Ascending aorta (tissue), 2 donors: ENCODE measurements at places on chromosomes 11 and 22.
A peak's percentile ranks its signal among the peaks of the same experiment; 100 is the strongest.

- peak; percentile 84 for DNase-seq
These were observed 3.4 kb downstream of the TIMM10 start for GRCh38 chr11:57527056-57527631.

DNA sequence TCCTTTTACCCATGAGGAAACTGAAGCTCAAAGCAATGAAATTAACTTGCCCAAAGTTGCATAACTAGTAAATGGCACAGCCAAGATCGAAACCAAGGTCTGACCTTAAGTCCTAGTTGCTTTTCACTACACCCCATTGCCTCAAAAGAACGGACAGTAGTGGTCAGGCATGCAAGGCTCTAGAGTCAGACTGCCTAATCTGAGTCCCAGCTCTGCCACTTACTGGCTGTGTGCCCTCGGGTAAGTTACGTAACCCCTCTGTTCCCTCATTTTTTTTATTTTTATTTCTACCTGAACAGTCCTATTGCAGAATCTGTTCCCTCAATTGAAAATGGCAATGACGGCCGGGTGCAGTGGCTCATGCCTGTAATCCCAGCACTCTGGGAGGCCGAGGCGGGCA lies 9.6 kb downstream of the CYB561A3 start:
- no peak for DNase-seq

- no peak for DNase-seq
These were observed 115.8 kb upstream of the TMEM45B start for GRCh38 chr11:129699711-129700304.

DNA sequence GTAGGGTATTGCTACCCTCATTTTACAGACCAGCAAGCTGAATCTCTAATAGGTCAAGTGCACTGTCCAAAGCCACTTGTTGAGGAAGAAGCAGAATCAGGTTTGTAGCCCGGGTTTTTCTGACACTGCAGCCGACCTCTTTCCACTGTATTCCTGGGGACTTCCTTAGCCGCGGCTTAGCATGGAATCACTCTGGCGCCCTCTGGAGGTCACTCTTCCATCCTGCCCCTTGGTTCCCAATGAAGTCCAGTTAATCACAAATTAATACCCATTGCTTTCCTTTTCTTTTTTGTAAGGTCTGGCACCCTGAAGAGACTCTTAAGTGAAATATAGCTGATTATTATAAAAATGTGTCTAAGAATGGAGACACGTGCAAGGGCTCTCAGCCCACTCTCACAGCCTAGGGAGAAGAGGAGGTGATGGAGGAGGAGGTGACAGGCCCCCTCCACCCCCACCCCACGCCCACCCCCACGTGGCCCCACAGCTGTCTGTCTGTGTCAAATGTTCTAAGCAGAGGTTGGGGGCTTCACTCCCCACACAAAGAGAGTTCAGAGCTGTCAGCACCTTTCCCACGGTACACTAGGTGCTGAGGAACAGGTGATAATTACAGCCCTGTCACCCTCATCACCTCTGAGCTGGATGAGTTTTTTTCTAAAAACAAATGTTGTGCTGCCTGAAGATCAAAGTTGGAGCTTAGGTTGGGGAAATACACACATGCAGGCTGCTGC lies 57.7 kb upstream of the DRD2 start:
- peak; percentile 81 for DNase-seq

GRCh38 chr11:24421766-24422165 lies 75.1 kb upstream of the LUZP2 start:
- no peak for DNase-seq

DNA sequence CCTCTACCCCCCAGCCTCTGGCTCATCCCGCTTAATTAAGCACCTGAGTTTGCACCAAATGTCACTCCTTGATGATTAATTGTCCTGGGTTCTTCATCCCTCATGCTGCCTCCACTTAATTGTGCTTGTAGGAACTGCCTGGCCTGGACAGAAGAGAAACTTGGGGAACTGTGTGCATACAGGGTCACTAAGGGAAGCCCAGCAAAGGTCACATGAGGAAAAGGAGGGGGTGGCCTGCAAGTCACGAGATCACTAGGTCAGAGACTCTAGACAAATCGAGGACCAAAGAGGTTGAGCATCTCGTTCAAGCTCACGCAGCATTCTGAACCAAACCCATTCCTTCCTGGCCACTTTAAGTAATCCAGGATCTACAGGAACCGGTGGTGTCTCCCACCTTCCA lies 75.8 kb downstream of the PDE2A start:
- no peak for DNase-seq

DNA sequence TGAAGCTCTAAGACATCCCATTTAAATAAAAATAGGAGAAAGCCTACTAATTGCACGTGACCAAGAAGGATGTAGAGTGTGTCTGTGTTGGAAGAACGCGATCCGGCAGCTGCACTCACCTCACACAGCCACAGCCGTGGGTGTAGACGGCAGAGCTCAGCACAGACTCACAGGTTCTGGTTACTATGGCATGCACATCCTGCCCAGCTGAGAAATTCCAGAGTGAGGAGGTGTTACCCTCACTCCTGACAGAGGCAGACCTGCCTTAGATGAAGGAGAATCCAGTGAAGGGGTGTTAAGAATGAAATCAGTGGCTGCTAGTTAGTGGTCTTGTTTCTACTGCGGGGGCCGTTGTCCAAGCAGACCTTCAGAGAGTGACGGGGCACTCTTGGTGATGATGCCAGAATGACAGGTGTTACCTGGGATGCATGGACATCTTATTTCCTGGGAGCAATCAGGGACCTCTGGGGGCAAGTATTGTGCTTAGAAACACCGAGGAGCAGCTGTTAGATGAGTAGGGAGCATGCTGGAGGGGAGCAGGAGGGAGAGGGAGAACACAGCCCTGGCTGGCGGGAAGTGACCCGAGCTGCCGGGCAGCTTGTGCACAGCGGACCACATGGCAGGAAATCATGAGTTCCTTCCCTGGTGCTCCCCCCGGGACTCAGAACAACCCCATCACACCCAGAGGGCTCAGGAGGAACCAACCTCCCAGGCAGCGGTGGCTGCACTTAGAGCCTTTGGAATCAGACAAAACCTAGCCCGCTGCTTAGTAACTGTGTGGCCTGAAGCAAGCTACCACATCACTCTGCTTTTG lies 12.3 kb downstream of the KCNJ5 start:
- no peak for DNase-seq

- no peak for DNase-seq
These were observed 75.8 kb downstream of the ARHGAP8 start for GRCh38 chr22:44828193-44828592.

- no peak for DNase-seq
These were observed 517.9 kb upstream of the RAG2 start for GRCh38 chr11:37115963-37116362.

DNA sequence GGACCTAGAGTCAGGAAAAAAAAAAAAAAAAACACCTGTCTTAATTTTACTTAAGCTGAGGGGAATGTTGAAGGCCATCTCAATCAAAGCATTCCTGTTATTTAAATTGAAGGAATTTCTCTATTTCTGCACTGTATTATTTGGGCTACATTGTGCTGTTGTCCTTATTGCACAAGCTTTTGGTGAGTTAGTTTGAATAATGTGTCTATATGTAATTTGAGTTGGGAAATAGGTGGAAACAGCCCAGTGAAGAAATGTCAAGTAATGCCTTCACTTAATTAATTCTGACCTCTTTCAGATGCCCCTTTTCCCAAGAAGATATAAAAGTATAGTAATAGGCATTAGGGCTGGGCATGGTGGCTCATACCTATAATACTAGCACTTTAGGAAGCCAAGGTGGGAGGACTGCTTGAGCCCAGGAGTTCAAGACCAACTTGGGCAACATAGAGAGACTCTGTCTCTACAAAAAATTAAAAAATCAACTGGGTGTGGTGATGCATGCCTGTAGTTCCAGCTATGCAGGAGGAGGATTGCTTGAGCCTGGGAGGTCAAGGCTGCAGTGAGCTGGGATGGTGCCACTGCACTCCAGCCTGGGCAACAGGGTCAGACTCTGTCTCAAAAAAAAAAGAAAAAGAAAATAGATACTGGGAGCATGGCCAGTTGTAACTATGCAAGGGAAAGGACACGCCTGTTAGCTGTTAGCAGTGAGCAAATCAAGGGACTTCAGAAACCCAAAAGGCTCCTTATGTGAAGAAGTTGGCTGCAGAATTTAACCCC lies 34.9 kb downstream of the OR10A6 start:
- no peak for DNase-seq

DNA sequence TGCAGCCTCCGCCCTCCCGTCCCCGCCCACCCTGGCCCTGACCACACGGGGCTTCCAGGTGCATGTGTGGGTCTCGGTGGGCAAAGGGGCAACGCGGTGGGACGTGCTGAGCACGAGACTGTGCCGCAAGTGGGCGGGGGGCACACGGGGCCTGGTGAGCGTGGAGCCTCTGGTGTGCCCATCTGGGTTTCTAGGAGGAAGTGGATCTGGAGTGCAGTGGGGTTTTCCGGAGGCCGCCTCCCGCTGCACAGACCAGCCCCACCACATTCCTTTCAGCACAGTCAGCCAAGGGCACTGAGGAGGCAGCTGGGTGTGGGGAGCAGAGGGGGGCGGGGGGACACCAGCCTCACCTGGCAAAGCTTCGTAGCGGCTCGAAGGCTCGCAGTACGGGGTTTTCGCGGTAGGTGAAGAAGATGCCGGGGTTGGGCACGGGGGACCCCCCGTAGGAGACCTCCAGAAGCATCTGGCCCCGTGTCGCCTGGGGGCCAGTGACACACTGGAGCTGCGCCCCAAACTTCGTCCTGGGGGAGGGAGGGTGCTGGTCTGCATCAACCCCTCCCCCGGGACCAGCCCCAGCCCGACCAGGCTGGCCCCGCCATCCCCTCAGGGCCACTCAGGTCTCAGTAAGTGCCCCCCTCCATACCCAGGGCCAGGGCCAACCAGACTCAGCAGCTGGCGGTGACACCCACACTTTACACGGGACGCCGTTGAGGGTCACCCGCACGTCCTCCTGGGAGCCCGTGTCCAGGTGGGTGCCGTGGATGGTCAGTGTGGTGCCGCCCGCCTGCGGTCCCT lies 12.4 kb upstream of the MAPK11 start:
- DNase-seq = no peak

DNA sequence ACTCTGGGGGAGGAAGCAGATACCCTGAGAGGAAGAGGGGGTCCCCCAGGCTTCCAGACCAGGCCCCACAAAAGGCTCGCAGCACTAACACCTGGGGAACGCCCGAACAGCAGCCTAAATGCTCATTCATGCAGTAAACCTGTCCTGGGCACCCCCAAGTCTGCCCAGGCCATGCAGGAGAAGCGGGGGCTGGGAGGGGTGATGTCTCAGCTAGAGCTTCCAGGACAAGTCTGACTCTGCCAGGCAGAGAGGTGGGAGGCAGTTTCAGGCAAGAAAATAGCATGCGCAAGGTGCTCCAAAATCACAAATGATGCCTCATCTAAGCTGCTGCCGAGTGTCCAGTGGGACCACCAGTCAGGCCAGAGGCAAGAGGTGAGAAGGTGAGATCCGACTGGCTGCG lies 14.6 kb downstream of the CABP7 start:
- DNase-seq = no peak

DNA sequence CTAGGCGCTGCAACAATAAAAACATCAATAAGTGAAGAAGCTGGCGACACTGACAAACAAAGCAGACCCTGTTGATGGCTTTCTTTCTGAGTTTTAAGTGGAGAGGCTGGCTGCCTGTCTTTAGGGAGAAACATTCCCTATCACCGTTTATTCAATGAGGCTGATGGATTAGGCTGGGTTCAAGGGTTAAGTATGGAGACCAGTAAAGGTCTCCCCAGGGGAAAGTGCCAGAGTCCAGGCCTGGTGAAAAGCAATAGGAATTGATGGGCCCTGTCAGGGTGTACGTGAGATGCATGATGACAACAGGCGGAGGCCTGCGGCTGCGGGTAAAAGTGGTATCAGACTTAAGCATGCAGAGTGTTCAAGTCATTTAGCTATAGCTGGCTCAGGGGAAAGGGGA lies 102.6 kb downstream of the ALX4 start:
- DNase-seq = no peak

DNA sequence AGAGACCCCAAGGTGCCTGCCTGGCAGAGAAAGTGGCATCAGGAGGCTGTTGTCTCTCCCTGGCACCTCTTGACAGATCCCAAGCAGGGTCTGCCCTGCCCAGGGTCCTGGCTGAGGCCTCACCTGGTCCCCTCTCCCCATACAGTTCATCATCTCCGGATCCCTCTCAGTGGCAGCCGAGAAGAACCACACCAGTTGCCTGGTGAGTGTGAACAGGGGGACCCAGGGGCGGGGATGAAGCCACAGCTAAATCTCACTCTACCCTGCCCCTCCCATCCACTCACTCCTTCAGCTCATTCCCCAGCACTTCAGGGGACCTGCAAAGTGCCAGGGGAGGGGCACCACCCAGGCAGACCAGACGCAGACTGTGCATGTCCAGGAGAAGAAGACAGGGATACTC lies 14.0 kb upstream of the MS4A10 start:
- DNase-seq = no peak

DNA sequence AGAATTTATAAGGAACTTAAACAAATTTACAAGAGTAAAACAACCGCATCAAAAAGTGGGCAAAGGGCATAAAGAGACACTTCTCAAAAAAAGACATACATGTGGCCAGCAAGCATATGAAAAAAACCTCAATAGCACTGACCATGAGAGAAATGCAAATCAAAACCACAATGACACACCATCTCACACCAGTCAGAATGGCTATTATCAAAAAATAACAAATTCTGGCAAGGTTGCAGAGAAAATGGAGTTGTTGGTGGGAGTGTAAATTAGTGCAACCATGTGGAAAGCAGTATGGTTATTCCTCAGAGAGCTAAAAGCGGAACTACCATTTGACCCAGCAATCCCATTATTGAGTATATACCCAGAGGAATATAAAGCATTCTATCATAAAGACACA lies 866.8 kb upstream of the TENM4 start:
- DNase-seq = no peak

DNA sequence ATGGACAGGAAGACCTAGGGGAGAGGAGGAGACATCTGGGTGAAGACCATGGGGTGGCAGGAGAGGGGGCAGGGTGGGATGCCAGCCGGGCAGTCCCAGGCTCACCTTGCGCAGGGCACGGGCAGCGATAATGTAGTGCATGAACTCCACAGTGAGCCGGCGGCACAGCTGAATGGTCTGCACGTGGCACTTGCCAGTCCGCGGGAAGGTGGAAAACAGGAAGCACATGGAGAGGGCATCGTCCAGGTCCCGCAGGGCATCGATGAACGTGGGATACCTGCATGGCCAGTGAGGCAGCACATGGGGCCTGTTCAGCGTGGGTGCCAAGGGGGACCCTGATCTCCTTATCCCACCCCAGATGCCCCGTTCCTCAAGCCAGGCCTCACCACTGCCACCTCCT lies 7.3 kb downstream of the PES1 start:
- no peak for DNase-seq

- DNase-seq = peak; percentile 6
These were observed 29.6 kb downstream of the SBF1 start for GRCh38 chr22:50445071-50445879.

DNA sequence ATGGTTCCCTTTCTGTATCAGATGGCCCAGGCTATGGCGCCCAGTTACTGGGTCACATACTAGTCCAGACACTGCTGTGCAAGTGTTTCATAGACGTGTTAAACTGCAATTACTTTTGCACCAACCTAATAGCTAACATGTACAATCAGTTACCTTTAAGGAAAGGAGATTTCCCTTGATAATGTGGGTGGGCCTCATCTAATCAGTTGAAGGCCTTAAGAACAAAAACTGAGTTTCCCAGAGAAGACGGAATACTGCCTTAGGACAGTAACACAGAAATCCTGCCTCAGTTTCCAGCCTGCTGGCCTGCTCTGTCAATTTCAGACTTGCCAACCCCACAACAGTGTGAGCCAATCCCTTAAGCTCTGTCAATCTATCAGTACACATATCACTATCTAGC lies 229.9 kb upstream of the SYN3 start:
- no peak for DNase-seq

- DNase-seq = no peak
These were observed 11.2 kb upstream of the RAB3IL1 start for GRCh38 chr11:61928606-61929005.
